Left renal cortex interstitium (tissue), 4 donors: ENCODE measurements at places on chromosomes 16 and 17. TPM values are rescaled to one million over a fixed set of nuclear protein-coding genes. Genes with fewer than 3 reads are reported as not detected.

The TBC1D28 gene
- not detected for polyA plus RNA-seq

The C17orf50 gene
- 0.21 TPM for polyA plus RNA-seq

The PRAC1 gene
- not detected for polyA plus RNA-seq

The CHST6 gene
- 1.2 TPM for polyA plus RNA-seq

The CPSF4L gene
- 0.08 TPM for polyA plus RNA-seq

The TANGO6 gene
- polyA plus RNA-seq, result 6.8 TPM

The G6PC1 gene
- polyA plus RNA-seq, result 6.2 TPM

The FBXL16 gene
- polyA plus RNA-seq, result 1.7 TPM

The ZC3H7A gene
- 76.1 TPM for polyA plus RNA-seq
